Astrocyte of the cerebellum (primary cell): ENCODE measurements at places on chromosomes 12 and 14.

DNA sequence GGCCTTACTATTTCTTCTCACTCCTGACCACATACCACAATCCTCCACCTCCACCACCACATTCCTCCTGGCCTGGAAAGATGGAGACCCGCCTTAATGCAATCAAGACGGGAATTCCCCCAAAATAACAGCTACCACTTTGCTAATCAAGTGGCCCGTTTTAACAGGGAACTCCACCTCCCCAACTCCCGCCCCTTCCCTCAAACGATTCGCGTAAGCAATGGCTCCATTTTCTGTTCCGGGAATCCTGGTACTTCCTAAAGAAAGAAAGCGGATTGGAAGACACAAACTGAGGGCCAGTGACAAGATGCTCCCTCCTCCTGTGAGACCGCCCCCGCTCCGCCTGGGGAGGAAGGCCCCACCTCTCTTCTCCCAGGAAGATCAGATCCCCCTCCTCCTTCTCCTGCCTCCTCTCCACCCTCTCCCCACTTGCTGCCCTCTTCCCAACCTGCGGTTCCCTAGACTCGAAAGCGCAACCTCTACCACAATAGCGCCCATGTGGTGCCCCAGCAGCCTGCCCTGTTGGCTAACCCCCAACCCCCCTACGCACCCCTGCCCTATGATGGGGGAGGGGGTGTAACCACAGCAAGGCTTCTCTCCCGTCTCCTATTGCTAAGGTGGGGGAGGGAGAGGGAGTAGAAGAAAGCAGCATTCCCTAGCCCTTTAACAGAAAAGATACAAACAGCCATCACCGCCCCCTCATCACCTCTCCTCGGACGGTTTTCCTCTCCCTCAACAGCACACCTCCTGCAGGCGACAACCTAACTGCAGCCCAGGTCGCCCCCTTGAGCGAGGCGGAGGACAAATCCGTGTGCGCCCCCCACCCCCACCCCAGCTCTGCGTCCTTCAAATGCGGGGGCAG, 777 bp downstream of the ARF3 start:
- peak; percentile 95 for DNase-seq

DNA sequence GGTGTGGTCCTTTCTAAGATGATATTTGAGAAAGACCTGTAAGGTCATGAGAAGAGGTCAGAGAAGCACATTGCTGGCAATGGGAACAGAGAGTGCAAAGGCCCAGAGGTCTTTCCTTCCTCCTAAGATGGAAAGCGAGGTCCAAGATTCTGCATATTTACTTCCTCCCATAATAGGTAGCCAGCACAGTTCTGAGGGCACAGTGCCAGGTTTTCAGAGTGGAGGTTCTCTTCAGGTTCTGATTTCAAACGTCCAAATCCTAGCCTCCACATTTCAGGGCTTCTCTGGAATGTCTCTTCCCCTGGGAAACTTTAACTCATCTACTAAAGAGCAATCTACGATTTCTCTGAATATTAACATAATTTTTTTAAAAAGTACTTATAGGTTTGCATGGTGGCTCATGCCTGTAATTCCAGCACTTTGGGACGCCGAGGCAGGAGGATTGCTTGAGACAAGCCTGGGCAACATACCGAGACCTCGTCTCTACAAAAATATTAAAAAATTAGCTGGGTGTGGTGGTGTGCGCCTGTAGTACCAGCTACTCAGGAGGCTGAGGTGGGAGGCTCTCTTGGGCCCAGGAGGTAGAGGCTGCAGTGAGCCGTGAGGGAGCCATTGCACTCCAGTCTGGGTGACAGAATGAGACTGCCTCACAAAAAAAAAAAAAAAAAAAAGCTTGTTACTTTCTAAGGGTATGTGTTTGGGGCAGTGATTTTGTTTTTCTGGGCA, 526 bp upstream of the MRPL42 start:
- no peak for DNase-seq

GRCh38 chr14:86756521-86757190, 1226.7 kb downstream of the FLRT2 start:
- DNase-seq, result no peak

- no peak for DNase-seq
Observed at GRCh38 chr14:95424529-95424928, 91.9 kb downstream of the SYNE3 start.

GRCh38 chr14:96699666-96700065, 97.5 kb upstream of the VRK1 start:
- no peak for DNase-seq

GRCh38 chr14:72939630-72940029, 13.4 kb downstream of the DCAF4 start:
- DNase-seq, result no peak

- no peak for DNase-seq
Observed at GRCh38 chr14:104600141-104600643, 4.4 kb downstream of the TMEM179 start.

DNA sequence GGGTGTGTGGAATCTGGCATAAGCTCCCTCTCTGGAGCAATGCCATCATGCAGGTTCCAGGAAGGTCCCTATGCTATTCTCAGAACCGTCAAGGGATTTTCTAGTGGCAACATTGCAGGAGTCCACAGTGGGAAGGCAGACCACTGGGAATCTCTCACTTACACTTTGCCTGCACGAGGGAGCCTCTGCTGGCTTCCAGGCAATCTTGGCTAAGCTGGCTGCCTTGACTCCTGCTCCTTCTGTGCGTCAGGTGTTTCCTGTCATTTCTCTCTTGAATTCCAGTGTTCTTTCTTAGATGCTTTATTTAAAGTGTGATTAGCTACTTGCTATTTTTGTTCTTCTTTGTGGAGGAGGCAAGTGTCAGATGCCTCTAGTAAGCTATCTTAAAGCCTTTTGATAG, 414.0 kb upstream of the ATP2B1 start:
- no peak for DNase-seq

DNA sequence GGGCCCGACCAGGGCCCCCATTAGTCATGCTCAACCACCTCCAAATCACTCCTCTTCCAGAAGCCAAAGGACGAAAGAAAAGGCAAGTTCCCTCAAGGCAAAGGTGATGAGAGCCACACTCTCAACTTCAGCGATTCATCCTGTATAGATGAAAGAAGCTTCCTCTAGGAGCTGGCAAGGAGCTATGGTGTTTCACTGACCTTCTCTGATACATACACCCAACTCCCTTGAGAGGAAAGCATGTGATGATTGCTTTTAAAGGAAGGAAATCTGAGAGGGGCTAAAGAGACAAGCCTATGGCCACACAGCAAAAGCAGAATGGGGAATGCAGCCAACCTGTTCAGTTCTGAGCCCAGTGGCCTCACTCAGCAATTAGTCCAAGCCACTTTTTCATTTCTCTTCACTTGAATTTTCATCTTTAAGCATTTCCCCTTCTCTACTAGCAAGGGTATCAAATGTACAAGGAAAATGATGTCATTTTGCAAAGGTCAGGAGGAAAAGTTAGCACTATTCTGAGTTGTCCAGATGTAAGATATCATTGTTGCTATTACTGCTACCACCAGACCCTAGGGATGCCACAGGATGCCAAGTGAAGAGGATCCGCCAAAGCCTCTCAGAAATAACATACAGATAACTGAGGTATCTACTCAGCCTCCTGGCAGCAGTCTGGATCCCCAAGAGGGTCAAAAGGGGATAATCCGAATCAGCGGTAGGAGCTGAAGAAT, 82.5 kb downstream of the MAP3K9 start:
- DNase-seq, result no peak

GRCh38 chr12:77767756-77768343, 62.8 kb upstream of the NAV3 start:
- DNase-seq, result no peak

DNA sequence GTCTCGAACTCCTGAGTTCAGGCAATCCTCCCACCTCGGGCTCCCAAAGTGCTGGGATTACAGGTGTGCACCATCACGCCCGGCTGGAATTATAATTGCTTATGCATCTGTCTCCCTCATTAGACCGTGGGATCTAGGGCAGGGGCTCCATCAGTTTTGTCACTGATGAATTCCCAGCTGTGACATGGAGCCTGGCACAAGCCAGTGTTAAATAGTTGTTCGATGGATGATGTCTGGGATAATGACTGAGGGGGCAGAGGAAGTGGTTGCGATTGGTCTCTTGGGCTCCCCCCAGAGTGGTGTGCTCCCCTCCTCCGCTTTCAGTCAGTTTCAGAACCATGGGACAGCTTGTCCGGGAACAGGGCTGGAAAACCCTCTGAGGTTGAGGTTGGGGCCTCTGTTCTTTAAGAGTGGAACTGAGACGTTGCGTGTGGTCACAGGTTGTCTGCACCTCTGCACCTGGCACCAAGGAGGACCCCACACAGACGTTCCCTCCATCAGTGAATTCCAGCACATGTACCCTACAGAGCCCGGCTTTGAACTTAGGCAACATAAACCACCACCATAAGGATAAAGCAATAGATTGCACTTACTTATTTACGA, 30.8 kb upstream of the BATF start:
- no peak for DNase-seq

GRCh38 chr14:75242546-75243273, 35.9 kb upstream of the FOS start:
- DNase-seq, result peak; percentile 85

GRCh38 chr14:88276923-88277596, 46.0 kb downstream of the KCNK10 start:
- DNase-seq, result no peak

DNA sequence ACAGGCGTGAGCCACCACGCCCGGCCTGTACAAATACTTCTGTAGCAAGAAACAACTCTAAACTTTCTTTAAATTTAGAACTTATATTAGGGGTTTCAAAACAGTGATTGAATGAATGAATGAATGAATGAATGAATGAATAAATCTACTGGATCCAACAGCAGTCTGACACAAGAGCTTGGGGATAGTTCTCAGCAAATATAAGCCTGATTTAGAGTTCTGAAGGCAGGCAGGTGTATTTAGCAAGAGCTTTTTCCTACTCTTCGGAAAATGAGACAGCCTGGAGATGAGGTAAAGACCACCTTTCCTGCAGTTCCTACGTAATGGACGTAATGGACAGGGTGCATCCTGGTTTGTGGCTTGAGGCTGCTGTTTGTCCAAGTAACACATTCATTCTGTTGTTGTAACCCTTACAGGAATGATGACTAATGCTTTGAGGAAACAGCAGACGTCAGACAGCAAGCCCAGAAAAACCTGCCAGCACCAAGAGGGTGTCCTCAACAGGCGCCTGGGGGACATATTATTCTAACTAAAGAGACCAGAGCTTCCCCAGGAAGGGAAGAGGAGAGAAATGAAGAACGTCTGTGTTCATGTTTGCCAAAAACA, 277.4 kb upstream of the SOX5 start:
- DNase-seq, result peak; percentile 89

- DNase-seq, result no peak
Observed at GRCh38 chr12:121578230-121579189, 2.3 kb downstream of the KDM2B start.
